BJ (cell line): ENCODE measurements at places on chromosomes 7 and 10.
A peak's percentile ranks its signal among the peaks of the same experiment; 100 is the strongest.

GRCh38 chr7:158955146-158955870 is 99.0 kb downstream of the DYNC2I1 start:
- DNase-seq = no peak

- DNase-seq = no peak
These were observed 411.0 kb upstream of the DPP6 start for GRCh38 chr7:153641199-153641598.

DNA sequence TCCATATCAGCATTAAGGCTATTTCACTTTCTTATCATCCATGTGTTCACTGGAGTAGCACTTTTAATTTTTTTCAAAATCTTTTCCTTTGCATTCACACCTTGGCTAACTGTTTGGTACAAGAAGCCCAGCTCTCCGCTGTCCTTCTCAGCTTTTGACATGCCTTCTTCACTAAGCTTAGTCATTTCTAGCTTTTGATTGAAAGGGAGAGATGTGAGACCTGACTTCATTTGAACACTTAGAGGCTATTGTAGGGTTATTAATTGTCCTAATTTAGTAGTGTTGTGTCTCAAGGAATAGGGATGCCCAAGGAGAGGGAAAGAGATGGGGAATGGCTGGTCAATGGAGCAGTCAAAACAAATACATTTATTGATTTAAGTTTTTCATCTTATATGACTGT is 350.0 kb downstream of the CXCL12 start:
- no peak for DNase-seq

GRCh38 chr7:81725812-81726127 is 44.1 kb downstream of the HGF start:
- peak; percentile 64 for DNase-seq

- DNase-seq = peak; percentile 77
These were observed 122.7 kb downstream of the MAD1L1 start for GRCh38 chr7:2109936-2110609.

DNA sequence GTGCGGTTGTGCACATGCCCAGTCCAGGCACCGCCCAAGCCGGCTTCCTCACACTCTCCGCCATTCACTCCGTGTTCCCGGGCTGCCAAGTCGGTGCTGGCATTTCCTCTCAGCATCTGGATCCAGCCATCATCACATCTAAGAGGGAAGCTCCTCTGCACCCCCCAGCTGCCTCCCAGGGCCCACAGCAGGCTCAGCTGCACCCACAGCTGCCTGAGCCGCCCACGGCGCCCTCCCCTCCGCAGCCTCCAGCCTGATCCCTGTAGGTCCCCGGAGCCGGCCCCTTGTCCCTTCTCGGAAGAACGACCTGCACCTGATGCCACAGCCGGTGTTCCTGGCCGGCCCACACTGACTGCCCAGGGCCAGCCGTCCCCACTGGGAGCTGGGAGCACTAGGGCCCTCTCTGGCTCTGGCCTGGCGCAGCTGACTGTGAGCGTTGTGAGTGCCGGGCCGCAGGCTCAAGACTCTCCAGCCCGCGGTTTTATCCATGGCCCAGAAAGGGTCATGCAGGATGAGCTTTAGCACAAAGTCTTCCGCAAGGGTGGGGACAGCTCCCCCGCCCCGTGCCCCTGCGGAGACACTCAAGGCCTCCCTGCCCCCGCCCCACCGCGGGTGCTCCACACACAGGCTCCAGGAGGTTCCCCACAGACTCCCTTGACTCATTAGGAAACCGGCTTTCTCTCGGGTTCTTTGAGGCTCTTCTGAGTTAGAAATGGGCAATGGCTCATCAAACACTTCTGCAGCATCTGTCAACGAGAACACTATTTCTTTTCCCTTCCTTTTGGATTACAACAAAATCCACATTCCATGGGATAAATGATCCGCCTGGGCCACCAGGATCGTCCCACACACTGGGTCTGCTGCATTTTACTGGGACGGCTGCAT is 31.2 kb downstream of the CFAP46 start:
- DNase-seq = no peak

DNA sequence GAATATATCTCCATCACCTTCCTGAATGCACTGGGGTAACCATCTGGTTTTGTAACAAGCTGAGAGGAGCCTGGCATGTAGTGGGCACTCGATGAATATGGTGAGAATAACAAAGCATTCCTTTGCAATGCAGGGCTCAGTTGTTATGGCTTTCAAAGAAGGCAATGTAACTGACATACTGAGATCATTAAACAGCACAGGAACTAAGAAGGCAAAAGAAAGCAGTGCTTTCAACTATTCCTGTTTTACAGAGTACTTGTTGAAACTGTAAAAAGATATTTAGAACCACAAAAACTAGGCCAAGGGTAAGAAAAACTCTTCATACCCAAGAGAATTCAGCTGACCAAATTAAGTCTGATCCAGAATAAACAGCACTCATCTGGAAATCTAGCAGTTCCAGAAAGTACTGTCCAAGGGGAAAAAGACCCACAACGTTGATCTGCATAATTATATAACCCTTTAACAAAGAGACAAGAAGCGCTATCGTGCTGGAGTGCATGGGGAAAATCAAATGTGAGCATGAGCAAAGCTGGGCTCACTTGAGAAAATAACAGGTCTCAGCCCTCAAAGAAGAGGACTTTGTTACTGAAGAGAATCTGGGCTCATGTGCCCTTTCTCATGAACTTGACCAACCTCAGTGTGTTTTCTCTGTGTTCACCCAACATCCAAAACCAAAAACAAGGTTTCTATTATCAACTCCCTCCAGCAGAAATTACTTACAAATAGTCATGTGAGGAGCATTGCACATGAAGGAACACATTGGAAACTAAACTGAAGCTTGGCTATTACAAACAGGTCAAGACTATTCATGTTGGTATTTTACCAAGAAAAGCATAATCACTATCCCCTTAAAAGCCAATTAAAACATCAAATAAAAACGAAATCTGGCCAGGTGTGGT is 116.2 kb downstream of the AVL9 start:
- no peak for DNase-seq

DNA sequence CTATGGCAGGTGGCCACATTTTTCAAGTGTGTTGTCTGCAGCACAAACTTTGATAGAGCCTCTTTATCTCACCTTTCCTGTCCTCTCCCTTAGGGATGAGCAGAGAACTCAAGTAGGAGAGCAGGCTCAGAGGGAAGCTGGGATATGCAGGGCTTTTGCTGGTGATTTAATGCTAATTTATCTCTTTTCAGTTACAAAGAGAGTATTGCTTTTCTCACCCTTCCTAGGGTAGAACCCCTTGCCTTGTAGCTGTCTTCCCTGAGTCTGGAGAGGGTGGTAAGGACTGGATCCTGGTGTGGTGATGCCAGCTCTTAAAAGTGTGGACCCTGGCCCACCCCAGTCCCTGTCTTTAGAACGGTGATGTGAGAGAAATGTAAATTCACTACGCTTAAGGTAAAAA is 1061.4 kb downstream of the TYW1 start:
- no peak for DNase-seq
